T1000 (cell line): ENCODE measurements at places on chromosomes 16 and 17.

DNA sequence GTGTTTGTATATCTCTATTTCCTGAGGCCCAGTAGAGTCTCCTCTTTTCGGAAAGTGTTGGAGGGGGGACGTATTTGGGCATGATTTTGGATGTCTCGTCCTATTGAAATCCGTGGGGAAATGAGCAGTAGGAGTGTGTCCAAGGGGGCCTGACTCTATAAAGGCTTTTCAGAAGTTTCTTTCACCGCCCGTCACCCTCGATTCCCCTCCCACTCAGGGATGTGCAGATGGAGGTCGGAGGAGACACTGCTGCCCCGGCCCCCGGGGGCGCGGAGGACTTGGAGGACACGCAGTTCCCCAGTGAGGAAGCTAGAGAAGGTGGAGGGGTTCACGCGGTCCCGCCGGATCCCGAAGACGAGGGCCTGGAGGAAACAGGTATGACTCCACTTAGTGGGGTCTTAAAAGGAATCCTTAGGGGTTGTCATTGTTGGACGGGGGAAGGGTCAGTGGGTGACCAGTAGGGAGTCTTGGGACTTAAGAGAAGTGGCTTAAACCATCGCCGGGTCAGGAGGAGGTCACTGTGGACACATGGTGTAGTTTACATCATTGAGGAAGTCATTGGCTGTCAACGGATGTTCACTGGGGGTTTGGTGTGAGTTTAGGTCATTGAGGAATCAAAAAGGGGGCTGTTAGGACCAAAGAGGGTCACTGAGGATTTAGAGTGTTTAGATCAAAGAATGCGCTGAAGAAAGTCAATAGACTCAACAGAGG, 424 bp downstream of the MON1B start:
- no peak for DNase-seq

DNA sequence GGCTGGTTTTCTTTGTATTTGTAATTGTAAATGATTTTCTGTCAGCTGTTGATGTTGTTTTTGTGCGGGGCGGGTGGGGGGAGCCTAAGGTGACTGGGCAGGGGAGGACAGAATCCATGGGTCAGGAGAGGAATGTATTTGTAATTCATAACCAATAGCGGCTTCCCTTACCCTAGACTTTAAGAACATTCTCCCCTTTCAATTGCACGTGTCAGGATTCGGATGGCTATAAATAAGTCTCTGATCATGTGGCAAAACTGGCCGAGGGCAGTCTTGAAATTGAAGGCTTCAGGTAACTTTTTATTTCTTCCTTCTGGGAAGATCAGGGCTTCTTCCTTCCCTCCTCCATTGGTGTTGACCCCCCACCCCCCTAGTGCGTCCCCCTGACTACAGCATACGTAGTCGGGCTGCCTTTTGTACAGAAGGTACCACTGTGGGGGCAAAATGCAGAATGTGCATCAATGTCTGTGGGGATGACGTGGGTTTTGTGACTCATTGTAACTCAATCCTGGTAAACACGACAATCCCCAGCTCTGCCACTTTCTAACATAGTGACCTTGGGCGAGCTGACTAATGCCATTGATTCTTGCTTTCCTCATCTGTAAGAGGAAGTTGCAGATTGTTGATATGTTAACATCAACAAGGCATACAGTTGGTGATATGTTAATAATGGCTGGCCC, 16.2 kb downstream of the MARCHF10 start:
- DNase-seq: peak; percentile 65

DNA sequence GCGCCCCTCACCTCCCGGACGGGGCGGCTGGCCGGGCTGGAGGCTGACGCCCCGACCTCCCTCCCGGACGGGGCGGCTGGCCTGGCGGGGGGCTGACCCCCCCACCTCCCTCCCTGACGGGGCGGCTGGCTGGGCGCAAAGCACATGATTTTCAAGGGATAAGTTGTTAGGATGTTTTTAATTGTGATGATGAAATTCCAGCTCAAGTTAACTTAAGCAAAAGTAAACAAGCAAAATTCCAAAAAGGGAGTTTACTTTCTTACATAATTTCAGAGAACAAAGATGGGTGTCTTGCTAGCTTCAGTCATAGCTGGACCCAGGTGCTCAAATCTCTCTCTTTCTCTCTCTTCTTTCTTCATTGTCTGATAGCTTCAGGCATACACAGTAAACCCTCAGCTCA, 33.6 kb upstream of the MED9 start:
- DNase-seq: no peak

GRCh38 chr17:38619451-38619795, 13.7 kb upstream of the SRCIN1 start:
- no peak for DNase-seq

- no peak for DNase-seq
Measured at GRCh38 chr17:82601447-82602000, 46.7 kb downstream of the WDR45B start.

- no peak for DNase-seq
Measured at GRCh38 chr17:72518159-72518732, 397.4 kb downstream of the SOX9 start.

GRCh38 chr16:77807021-77807420, 18.7 kb downstream of the VAT1L start:
- no peak for DNase-seq

GRCh38 chr17:21061158-21061835, 18.5 kb upstream of the USP22 start:
- DNase-seq: no peak
